ENCODE measurements at places on chromosomes 4 and X. TPM values are rescaled to one million over a fixed set of nuclear protein-coding genes. Genes with fewer than 3 reads are reported as not detected.

The GC gene
- not detected for total RNA-seq

The CENPE gene
- 2.3 TPM for total RNA-seq

The TBC1D8B gene
- total RNA-seq, result 19.6 TPM

The HTATSF1 gene
- 61.9 TPM for total RNA-seq

- no peaks in the 10 kb centered on the region for H3K4me1 ChIP-seq
- no peak for DNase-seq
- no peaks in the 10 kb centered on the region for H3K27me3 ChIP-seq
- H3K4me3 ChIP-seq, result no peak overlapping the region
- no peaks in the 10 kb centered on the region for H3K36me3 ChIP-seq
Observed at GRCh38 chr4:120007896-120008436, 58.7 kb downstream of the MAD2L1 start.

GRCh38 chrX:37926700-37927099, 79.3 kb upstream of the DYNLT3 start:
- no peaks in the 10 kb centered on the region for H3K4me1 ChIP-seq
- no peaks in the 10 kb centered on the region for H3K36me3 ChIP-seq
- no peaks in the 10 kb centered on the region for H3K27me3 ChIP-seq
- no peak for DNase-seq

DNA sequence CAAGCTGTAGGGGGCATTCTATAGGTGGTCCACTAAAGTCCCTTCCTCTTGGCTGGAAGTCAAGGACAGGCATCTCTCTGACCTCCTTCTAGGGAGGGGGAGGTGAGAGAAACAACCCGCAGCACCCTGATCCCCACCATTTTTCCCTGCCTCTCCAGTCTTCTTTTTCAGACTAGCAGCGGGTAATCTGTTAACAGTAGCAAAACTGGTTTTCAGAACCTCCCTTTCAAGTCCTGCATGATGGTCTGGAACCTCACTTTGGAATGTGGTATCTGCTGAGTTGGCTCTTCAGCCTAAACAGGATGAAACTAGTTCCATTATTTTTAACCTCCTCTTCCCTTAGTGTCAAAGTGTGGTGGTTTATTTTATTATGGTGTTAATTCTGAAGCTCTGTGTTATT, 196.0 kb downstream of the NWD2 start:
- no peaks in the 10 kb centered on the region for H3K36me3 ChIP-seq
- H3K4me1 ChIP-seq, result no peaks in the 10 kb centered on the region
- no peaks in the 10 kb centered on the region for H3K27me3 ChIP-seq
- DNase-seq, result no peak
- no peak overlapping the region for H3K4me3 ChIP-seq

- no peak overlapping the region for H3K27ac ChIP-seq
- no peaks in the 10 kb centered on the region for H3K27me3 ChIP-seq
- no peaks in the 10 kb centered on the region for H3K36me3 ChIP-seq
Observed at GRCh38 chr4:170128219-170128804, 38.6 kb upstream of the AADAT start.

GRCh38 chrX:150213481-150214030, 149.6 kb upstream of the MAMLD1 start:
- no peaks in the 10 kb centered on the region for H3K4me1 ChIP-seq
- H3K36me3 ChIP-seq, result no peaks in the 10 kb centered on the region
- no peak overlapping the region for H3K4me3 ChIP-seq
- no peaks in the 10 kb centered on the region for H3K27me3 ChIP-seq

Data from stomach (tissue), 19 donors.